ENCODE measurements at places on chromosomes 16 and 17.

DNA sequence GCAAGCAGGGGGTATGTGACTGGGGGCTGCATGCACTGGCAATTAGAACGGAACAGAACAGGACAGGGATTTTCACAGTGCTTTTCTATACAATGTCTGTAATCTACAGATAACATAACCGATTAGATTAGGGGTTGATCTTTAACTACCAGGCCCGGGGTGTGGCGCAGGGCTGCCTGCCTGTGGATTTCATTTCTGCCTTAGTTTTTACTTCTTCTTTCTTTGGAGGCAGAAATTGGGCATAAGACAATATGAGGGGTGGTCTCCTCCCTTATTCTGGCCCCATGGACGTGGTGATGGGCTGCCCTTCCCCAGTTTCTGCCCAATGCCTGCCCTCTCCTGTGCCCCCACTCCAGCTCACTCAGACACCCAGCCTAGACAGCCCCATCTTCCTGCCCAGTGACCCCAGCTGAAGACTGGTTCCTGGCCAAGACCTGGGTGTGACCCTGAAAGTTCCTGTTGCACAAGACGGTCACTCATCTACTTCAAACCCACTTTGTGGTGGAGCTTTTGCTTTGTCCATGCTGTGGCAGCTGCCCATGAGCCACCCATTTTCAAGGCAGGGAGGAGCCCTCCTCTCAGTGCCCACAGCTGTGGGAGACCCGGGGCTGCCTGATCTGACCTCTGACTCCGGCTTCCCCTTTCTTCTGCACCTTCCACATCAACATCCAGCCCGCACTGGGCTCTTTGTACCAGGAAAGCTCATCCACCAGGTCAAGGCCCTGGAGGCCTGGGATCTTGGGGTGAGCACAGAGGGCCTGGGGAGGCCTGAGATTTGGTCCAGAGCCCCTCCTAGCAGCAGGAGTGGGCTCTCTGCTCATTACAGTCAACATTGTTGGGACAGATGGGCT, 18.6 kb downstream of the ALOX12B start:
- no peak for DNase-seq

DNA sequence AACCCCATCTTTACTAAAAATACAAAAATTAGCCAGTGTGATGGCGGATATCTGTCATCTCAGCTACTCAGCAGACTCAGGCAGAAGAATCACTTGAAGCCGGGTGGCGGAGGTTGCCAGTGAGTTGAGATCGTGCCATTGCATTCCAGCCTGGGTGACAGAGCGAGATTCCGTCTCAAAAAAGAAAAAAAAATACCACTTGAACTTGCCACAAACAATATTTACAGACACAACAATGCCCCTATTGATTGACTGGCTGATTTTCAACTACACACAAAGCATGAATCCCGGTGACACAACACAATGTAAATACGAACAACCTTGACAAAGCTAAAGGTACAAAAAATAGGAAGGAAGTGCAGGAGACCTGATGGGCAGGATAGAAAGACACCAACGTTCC, 49.3 kb downstream of the NXN start:
- DNase-seq, result no peak

GRCh38 chr17:57869617-57870282, 19.9 kb upstream of the MRPS23 start:
- DNase-seq, result no peak

DNA sequence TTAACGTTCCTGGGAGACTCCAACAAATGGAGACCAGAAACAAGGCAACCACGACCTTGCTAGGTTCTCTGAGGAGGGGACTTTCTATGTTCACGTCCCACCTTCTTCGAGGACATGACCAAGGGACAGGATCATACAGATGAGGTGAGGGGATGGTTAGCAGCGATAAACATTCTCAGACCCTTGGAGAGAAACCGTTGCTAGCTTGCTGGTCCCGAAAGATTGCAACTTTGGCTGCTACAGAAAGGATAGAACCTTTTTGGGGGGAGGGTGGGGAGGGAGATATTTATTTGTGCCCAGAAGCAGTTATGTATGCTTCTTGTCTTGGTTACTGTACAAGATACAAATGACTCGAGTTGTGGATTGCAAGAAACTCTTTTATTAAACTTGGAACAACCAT, 35.3 kb upstream of the KCNJ2 start:
- DNase-seq, result no peak

DNA sequence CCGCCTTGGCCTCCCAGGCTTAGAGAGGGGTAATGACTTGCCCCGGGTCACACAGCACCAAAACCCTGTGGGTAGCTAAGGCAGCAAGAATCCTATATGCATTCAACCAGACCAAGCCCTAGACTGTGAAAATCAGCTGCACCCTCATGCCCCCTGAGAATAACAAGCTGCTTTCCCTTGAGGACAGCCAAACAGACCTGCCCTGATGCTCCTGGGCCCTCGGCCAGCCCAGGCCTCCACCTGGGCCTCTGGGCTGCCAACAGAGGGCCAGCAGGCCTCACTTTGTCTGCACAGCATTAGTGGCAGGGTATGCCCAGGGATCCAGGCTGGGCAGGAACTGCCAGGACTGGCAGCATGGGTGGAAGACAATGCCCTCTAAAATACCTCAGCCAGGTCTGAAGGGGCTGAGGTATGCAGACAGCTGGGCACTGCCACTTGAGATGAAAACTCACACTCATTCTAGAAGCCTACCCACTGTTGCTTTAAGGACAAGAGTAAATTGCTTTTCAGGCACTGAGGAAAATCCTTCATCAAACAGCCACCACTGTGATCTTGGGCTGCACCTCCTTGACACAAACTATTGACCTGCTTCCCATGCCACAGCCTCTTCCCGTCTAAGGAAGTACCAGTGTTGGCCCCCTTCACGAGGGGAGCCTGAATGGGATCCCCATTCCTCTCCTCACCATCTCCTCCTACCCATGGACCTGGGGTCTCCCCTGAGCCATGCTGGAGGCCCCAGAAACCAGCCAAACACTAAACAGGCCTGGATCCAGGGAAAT, 8.8 kb downstream of the ST3GAL2 start:
- no peak for DNase-seq
